Substantia nigra (tissue), 51 donors: ENCODE measurements at places on chromosomes 11 and 22.

- no peak for DNase-seq
Measured at GRCh38 chr11:74265256-74265655, 46.2 kb downstream of the P4HA3 start.

GRCh38 chr11:124717786-124718651 lies 21.7 kb upstream of the NRGN start:
- DNase-seq = no peak

DNA sequence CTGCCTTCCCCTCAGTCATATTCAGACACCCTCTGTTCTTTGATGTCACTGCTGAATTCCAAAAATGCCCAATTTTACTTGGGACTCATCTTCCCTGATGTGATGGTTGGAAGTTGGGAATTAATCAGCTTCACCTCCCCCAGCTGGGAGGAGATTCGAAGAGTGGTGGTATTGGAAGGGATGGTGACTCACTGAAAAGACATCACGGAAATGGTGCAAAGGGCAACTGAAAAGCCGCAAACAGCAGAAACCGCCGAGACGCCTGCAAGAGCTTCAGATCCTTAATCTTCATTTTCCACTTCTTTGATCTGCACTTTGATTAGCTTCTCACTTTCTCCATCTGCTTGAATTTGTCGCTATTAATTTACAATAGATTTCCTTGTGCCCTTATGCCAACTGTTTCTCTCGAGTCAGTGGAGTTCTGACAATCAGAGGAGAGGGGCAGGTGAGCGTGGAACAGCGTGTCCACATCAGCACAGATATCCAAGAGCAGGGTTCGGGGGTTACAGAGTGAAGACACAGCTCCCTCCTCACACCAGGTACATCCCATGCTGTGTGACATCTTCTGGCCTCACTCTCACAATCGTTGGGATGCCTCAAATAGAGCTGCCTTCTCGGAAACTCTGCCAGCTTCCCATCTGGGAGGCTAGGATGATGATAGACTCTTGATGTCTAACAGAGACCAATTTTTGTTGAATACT lies 325.4 kb downstream of the BRD1 start:
- DNase-seq = no peak

- DNase-seq = no peak
Measured at GRCh38 chr22:44632541-44633396, 69.2 kb upstream of the PRR5 start.

- no peak for DNase-seq
Measured at GRCh38 chr11:116071241-116071640, 567.0 kb upstream of the CADM1 start.

DNA sequence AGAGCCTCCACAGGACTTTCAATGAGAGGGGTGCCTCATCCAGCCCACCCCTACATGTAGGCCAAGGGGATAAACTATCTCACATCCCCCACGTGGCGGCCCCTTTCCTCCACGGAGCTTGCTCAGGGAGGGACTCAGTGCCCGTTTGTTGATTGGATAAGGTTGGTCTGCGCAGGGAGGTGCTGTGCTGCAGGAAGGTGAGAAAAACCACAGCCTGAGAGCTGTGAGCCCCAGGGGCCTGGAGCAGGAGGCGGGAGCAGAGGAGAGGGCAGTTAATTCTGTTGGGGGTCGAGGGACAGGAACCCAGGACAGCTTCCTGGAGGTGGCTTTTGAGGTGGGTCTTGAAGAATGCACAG lies 31.9 kb upstream of the ATXN10 start:
- DNase-seq = no peak

DNA sequence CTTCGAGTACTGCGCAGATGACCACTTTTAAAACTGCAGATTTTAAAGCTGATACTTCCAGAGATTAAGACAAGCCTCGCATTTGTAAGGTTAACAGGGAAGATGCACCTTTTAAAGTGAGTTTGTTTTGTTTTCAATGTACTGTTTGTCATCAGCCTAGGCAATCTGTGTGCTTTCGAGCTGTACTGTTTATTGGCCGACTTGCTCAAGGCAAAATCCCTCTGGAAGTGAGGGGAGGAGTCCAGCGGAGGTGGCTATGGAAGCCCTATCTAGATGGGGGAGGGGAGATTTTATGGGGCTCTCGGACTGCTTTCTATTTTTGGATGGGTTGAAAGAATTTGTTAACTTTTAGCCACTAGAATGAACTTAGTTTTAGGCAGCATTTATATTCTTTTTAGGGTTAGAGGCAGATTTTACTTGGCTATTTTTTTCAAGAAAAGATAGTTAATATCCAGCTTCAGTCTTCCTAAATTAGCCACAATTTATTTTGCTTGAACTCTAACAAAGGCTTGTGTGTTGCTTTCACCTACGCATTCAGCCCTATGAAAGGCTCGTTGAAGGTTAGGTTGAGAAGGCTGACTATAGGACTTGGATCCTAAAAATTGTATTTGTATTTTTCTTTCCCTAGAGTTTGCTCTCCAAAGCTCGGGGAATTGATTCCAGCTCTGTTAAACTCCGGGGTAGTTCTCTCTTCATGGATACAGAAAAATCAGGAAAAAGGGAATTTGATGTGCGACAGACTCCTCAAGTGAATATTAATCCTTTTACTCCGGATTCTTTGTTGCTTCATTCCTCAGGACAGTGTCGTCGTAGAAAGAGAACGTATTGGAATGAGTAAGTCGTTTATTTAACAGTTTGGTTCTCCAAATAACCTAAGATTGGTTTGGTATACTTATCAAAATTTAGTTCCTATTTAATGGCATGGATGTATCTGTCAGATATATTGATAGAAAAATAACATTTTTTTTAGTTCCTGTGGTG lies 2.1 kb downstream of the WEE1 start:
- DNase-seq = no peak

GRCh38 chr11:11978792-11979487 lies 29.5 kb downstream of the DKK3 start:
- DNase-seq = no peak

DNA sequence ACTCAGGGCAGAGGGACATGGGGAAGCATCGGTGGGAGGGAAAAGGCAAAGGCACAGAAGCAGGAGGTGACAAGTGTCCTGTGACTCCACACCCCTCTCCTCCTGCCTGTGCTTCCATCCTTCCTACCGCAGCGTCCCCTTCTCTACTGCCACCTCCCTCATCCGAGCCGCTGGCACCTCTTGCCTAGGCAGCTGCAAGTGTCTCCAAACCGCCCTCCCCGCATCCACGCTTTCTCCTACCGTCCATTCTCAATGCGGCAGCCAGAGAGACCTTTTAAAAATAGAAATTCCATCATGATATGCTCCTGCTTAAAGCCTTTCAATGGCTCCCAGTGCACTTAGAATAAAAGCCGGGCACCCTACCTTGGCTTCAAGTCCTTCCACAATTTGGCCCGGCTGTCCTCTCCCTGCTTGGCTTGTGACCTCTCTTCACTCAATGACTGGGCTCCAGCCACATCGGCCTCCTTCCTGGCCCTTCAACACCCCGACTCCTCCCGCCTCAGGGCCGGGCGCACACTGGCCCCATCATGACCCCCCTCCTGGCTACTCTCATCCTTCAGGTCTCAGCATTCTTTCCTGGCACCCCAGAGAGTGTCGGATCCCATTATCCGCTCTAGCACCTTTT lies 16.5 kb downstream of the LRRC10B start:
- no peak for DNase-seq

GRCh38 chr11:3108183-3108721 lies 51.0 kb upstream of the CARS1 start:
- no peak for DNase-seq

DNA sequence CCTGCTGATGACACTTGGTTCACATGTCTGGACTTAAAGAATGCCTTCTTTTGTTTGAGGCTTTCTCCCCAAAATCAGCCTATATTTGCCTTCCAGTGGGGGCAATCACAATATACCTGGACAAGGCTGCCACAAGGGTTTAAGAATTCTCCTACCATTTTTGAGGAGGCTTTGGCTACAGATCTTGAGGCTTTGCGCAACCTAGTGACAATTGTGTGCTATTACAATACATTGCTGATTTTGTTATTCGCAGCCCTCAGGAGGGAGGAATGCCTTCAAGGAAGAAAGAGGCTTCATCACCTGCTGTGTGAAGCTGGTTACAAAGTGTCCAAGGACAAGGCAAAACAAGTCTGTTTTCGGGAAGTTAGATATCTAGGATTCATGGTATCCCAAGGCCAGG lies 50.8 kb upstream of the OR4C15 start:
- DNase-seq = no peak

GRCh38 chr11:36162883-36163434 lies 126.3 kb downstream of the COMMD9 start:
- DNase-seq = no peak

GRCh38 chr11:45673441-45673840 lies 8.0 kb upstream of the CHST1 start:
- no peak for DNase-seq

DNA sequence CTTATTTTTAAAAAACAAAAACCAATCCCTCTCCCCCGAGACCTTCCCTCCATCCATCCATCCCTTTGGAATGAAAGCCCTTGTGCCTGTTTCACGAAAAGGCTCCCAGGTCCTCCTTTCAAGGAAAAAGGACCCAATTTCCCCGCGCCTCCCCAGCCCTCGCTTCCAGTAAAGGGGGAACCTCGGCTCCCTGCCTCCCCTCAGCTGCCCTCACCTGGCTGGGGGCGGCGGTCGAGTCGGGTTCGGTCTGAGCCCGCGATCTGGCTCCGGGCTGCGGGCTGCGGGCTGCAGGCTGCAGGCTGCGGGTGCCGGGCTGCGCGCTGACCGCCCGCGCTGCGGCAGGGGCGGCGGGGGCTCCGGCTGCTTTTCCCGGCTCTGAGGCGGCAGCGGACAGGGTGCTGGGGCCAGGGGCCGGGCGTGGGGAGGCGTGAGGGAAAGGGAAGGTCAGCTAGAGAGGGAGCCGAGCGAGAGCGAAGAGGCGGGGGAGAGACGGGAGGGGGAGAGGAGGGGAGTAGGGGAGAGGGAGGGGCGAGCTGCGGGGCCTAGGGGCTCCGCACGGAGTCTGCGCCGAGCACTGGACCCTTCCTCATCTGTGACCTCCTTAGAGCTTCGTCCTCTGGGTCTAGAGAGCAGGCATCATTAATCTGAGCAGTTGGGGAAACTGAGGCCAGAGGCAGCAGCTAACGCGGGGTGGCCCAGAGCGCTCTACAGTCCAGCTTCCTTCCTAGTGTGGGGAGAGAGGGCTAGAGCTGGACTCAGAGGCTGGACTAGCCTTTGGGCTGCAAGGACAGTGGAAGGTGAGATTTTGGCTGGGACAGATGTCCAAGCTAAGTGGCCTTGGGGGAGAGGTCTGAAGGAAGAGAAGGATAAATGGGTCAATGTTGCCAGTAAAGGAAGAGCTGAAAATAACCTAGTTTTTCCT lies at the start of gene C1QTNF4:
C1QTNF4 (minus strand) TSS at position 478 of the 922 bp plus-strand sequence. CDS start 3,601 bp downstream, outside the sequence.
- DNase-seq = no peak

DNA sequence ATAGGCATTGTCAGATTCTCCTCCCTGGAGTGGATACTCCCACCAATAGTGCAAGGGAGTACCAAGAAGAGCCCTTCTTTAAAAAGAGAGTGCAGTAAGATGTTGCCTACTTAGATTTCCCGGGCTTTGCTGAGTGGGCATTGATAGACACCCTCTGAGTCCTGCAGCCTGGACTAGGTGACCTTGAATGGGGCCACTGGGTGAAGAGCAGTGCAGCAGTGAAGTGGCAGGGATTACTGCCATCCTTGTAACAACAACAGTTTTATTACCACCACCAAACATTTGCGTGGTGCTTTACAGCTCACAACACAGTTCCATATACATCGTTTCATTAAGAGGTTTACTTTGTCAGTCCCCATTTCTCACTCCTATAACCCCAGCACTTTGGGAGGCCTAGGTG lies 59.4 kb downstream of the MICAL2 start:
- no peak for DNase-seq

DNA sequence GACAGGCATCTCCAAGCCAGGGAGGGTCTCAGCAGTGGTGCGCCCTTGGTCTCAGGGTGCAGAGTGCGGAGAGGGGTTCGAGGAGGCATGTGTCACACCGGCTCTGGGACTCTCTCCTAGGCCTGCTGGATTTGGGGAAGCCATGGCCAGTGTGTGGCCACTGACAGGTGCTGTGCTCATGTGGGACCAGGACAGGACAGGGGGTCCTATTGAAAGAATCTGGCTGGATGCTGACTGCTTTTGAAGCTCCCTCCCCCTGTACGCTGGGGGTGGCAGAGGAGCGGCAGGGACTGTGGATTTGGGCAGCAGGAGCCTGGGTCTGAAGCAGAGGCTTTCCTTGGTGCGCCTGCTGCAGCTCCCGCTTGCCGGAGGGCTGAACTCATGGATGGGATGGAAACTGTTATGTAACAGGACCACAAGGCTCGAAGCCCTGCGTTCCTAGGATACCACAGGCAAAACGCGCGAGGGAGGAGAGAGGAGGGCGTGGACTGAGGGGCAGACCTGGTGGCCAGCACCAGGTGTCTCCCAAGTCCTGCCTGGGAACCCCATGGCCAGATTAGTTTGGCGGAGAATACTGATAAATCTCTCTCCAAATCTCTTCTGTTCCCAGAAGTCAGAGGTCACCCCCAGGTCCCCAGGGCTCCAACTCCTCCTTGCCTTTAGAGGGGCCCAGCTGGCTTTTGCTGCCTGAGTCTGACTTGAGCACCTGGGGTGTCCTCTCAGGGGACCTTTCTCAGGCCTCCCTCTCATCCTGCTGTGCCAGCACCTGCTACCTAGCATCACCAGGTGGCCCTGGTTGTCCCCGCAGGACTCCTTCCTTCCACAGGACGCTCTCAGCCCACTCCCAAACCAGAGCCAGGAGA lies 13.8 kb upstream of the TEF start:
- DNase-seq = peak; percentile 36

DNA sequence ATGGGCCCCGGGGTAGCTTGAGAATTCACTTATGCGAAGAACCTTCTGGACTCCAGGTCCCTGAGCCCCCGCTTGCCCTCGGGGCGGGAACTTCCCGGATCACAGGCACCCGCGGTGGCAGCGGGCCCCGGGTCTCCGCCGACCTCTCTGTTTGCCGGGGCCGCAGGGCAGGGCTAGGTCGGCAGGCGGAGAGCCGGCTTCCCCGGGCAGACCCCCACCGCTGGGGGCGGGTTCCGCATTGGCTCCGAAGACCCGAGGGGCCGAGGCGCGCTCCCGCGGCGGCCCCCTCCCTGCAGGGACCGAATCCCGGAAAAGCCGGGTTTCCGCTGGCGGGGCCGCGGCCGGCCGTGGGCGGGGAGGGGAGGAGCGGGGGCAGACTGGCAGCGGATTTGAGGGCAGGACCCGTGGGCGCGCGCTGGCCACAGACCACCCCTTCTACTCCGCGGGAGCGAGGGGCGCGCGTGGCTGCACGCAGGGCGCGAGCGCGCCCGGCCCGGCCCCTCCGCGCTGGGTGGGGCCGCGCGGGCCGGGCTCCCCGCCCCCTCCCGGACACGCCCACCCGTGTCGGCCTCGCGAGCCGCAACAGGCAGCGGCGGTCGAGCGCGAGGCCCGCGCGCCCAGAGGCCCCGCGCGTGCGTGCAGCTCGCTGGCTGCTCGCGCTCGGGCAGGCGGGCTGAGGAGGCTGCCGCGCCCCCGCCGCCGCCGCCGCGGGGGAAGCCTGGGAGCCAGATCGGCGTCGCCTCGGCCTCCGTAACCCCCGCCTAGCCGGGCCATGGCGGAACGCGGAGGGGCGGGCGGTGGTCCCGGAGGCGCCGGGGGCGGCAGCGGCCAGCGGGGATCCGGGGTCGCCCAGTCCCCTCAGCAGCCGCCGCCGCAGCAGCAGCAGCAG lies at the start of gene PACS1:
PACS1 (plus strand) TSS at position 558 of the 889 bp plus-strand sequence; CDS start at position 773, 215 bp downstream.
- peak; percentile 80 for DNase-seq

DNA sequence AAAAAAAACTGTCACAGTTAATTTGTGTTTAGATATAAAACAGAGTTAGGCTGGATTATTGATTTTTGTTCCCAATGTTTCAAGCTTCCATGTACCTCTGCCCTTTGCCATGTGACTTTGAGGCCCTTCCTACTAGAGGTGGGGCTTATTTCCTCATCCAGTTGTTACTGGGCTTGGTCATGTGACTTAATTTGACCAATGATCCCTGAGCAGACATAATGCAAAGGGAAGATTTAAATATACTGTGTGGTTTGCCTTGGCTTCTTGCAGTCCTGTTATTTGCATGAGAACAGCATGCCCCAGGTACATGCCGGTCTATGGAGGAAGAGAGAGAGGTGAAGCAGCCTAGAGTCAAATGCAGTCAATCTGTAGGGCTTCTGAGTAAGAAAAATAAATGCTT lies 347.0 kb downstream of the MIAT start:
- DNase-seq = no peak
